NCI-H1417 treated with DMSO at 0.1 percent for 48 hours (cell line): ENCODE measurements at places on chromosomes 13 and 19.

GRCh38 chr13:45974500-45974899, 78.0 kb downstream of the ZC3H13 start:
- no peak for DNase-seq

- DNase-seq = no peak
Observed at GRCh38 chr13:98447881-98448641, 128.8 kb downstream of the STK24 start.

- DNase-seq = no peak
Observed at GRCh38 chr13:93765062-93765461, 538.5 kb downstream of the GPC6 start.

DNA sequence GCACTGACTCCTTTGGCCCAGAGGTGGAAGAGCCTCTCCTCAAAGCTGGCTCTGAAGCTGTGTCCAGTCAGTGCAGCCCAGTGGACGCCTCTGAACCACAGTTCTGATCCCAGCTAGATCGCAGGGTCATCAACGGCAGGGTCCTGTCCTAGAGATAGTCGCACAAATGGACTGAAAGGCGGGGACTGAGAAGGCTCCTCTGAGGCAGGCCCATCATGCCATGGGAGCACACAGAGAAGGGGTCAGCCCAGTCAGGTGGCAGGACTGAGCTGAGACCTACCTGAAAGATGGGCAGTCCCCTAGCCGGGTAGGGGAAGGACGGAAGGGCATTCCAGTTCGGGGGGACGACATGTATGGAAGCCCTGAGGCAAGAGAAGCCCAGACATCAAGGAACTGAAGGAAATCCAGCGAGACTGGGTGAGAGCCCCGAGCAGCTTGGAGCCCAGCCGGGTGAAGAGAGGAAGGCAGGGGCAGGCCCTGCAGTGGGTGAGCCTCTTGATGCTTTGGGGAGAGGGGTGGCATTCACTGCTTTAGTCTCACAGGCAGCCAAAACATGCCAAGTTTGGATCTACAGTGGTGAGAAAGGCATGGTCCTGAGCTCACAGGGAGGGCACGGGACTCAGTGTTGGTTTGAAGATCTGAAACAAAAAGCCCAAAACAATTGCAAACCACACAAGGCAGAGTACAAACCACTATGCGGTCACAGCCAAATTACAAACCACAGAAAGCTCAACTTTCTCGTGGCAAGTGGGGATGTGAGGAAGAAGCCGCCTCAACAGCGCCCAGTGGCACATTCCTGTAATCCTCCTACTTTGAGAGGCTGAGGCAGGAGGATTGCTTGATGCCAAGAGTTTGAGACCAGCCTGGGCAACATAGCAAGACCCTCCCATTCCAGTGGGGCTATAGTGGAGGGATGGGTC, 10.0 kb downstream of the CALM3 start:
- no peak for DNase-seq

GRCh38 chr13:67821606-67822005, 591.5 kb upstream of the PCDH9 start:
- no peak for DNase-seq

GRCh38 chr13:26681036-26681435, 79.5 kb downstream of the GPR12 start:
- no peak for DNase-seq

GRCh38 chr13:90551253-90551652, 796.2 kb upstream of the MIR17HG start:
- no peak for DNase-seq

GRCh38 chr13:38674208-38674607, 12.7 kb upstream of the FREM2 start:
- no peak for DNase-seq

DNA sequence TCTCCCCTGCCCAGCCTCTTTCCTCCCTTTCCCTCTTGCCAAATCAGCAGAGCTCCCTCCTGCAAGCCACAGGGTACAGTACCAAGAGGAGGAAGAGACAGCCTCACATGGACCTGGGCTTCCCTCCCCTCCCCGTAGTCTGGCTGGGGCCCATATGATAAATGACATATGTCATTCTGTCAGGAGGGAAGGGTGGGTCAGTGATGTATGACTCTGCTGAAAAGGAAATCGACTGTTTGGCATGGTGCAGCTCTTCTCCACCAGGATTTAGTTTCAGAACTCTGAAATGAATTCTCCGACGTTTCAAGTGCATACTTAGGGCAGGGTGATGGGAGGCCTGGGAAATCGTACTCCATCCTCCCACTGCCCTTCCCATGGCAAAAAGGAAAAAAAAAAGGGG, 9.8 kb downstream of the TSHZ3 start:
- no peak for DNase-seq

GRCh38 chr13:101308247-101309013, 107.9 kb downstream of the NALCN start:
- DNase-seq = no peak

- DNase-seq = no peak
Observed at GRCh38 chr13:107586216-107586615, 629.1 kb downstream of the LIG4 start.

DNA sequence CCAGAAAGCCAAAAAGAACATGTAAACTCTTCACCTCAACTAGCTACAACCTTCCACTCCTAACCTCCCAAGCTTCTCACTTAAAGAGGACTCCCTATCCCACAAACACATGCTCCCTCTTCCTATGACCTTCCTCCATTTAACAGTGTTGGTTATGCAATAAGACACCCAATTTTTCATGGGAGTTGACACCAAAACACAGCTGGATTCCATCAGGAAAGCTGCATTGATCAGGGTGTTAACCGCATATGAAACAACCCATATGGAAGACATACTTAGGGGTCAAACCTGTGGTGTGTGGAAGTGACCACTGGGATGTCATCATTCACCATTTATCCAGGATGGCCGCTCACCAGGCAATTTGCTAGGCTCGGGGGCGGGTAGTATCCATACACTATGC, 21.9 kb downstream of the ZNF473 start:
- no peak for DNase-seq

- no peak for DNase-seq
Observed at GRCh38 chr19:5103812-5104410, 135.0 kb downstream of the KDM4B start.

DNA sequence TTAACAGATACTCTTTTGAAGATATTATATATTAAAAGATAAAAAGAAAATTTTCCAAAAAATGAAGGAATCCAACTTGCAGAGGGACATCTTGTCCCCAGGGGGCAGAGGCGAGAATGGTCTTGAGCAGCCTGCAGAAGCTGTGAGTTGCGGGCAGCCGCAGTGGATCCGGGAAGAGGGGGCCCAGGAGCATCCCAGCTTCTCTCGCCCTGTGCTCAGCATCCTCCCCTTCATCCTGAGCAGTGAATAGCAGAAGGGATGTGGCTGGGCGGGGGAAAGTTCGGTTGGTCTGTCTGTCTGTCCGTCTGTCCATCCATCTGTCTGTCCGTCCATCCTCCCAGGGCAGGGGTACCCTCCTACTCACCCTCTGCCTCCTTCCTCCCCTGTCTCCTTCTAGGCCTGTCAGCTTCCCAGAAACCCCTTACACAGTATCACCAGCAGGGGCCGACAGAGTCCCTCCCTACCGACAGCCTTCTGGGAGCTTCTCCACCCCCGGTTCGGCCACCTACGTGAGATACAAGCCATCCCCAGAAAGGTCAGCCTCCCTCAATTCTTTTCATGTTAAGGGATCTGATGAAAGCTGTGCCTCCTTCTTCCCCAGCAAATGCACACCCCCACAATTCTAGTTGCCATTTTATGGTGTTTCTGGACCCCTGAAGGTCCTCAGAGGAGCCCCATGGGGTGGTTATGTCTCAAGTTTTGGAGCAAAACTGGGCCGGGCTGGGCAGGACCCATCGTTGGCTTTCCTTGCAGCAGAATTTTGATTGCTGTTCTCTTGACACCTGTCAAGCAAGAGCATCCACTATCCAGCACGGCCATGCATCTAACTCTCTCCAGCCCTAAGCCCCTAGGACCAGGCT, 81.6 kb downstream of the DPF1 start:
- no peak for DNase-seq

DNA sequence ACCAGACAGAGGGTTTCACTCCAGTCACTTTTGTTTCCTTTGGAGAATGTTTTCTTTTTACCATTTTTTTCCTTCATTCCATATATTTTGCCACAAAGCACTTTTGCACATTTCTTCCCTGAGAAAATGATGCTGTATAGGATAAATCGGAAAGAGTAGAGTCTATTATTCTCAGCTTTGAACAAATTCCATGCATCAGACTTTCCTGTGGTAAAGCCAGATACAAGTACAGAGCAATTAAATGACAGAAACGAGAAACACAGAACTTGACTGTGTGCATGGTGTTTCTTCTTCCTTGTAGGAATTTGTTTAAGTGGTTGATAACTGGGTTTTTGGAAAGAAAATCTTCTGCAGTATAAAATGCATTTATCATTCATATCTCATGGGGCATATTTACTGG, 107.4 kb upstream of the CSNK1A1L start:
- no peak for DNase-seq

DNA sequence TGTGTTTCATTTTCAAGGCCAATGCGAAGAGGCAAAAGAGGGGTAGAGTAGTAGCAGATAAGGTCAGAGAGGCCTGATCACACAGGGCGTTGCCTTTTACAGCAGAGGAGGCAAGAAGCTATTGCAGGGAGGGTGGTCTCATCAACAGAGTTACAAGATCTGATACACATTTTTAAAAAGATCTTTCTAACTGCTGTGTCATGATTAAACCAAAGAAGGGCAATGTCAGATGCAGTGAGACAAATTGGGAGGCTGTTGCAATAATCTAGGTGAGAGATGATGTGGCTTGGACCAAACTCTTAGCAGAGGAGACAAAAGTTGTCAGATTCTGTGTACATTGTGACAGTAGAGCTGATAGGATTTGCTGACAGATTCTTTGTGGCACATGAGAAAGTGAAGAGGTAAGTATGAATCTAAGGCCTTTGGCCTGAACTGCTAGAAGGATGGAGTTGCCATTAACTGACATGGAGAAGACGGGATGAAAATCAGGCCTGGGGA, 13.0 kb upstream of the LRRC63 start:
- no peak for DNase-seq

DNA sequence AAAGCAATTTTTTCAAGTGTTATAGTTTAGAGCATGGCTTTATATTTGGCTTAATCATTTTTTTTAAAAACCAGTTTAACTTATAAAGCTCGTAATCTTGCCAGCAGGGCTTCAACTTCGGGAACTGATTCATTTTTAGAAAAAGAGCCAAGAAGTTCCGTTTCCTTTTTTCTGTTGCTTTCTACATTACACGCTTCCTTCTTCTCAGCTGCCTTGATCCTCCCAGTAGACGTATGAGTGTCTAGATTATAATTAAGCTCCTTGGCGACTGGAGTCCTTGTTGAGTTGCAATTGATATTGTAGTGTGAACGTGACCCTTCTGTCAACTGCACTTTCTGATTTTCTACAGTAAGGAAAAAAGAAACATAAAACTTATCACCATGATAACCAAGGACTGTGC, 497.2 kb downstream of the DIAPH3 start:
- DNase-seq = no peak

DNA sequence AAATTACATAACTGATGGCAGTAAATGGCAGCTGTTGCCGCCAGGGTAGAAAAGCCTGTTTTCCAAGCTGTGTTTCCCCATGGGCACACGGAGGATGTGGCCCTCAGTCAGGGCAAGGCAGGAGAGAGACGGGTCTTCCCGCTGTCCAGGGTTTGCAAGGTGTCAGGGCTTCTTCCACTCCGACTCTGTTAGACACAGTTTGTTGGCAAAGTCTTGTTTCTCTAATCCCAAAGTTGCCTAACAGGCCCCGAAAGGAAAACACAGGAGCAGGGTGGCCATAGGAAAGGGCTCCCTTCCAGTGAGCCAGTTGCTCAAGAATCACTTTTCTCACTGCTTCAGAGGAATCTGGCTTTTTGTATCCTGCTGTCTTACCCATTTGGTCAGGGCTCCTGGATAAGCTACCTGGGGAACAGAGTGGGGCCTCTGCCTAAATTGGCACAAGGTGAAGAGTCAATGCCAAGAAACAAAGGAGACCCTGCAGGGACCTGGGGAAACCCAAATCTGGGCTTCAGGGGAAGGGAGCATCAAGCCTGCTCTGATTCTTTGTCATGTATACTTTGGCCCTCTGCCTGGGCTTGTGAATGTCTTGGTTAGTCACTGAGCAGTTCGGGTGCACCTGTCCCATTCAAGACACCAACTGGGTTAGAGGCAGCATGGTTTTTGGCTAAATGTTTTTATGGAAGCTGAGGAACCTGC, 29.0 kb upstream of the CXCL17 start:
- no peak for DNase-seq

GRCh38 chr13:41708713-41709112, 251.4 kb downstream of the RGCC start:
- no peak for DNase-seq

DNA sequence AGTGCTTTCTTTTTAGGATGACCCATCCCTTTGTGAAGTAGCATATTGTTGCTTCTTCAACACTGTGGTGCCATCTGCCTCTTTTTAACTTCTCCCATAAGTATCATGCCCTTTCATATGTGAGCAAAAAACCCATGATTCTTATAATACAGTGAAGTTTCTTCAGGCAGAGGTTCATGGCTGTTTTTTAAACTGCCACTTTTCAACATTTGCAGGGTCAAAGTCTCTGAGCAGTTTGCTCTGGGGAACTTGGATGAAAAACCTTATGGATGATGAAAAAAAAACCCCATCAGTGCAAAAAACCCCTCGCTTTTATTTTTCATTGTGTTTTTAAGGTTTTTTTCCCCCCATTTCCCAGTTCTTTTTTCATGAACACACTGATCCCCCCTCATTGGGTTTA, 158.5 kb downstream of the LMO7 start:
- no peak for DNase-seq

- no peak for DNase-seq
Observed at GRCh38 chr19:35596366-35596999, 10.5 kb downstream of the PMIS2 start.

DNA sequence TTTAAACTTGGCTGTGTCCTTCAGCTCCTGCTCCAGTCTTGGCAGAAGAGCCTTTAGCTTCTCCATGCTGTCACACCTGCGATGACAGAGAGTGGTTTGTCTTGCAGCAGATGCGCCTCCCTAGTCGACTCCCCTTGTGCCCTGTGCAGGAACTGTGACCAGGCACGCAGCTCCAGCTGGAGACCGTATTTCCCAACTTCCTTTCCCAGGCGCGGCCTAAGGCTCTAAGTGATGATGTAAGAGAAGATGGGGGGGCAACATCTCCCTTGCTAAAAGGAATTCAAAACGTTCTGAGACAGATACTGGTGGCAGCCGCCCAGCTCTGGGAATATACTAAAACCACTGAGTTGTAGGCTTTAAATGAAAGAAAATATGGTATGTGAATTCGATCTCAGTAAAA, 16.3 kb downstream of the DCUN1D2 start:
- no peak for DNase-seq

GRCh38 chr13:41579881-41580280, 122.5 kb downstream of the RGCC start:
- no peak for DNase-seq
